ENCODE measurements at places on chromosomes 1 and 21.

DNA sequence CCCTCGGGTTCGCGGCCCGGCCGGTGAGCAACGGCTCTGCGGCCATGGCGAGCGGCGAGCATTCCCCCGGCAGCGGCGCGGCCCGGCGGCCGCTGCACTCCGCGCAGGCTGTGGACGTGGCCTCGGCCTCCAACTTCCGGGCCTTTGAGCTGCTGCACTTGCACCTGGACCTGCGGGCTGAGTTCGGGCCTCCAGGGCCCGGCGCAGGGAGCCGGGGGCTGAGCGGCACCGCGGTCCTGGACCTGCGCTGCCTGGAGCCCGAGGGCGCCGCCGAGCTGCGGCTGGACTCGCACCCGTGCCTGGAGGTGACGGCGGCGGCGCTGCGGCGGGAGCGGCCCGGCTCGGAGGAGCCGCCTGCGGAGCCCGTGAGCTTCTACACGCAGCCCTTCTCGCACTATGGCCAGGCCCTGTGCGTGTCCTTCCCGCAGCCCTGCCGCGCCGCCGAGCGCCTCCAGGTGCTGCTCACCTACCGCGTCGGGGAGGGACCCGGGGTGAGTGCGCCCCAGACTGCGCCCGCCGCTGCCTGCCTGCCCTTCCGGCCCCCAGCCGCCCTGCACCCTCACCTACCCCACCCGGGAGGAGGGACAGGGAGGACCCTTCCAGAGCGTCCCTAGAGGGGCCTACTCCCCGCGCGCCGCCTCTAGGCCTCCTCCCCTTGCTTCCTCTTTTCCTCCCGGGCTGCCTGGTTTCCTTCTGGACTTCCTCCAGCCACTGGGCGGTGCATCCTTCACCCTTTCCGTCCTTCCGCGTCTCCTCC, at the start of gene RNPEP:
Gene RNPEP, plus strand, starts transcription at position 26 of the 757 bp plus-strand sequence. Its CDS starts 19 bp downstream, at position 45.
- DNase-seq = peak; percentile 82

- DNase-seq = no peak
Observed at GRCh38 chr1:36024847-36025246, 59.0 kb upstream of the TEKT2 start.

DNA sequence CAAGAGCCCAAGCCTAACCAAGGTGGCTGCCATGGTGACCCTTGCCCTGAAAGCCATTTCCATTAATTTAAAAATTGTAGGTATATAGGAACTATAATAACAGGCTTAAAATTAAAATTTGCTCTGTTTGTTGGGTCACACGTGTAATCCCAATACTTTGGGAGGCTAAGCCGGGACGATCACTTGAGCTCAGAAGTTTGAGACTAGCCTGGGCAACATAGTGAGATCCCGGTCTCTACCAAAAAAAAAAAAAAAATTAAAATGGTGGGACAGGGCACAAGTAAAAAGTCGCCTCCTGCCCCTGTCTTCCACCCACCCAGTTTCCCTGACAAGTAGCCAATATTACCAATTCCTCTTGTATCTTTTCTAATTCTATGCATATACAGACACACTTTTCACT, 6.6 kb downstream of the CAPZA1 start:
- no peak for DNase-seq

DNA sequence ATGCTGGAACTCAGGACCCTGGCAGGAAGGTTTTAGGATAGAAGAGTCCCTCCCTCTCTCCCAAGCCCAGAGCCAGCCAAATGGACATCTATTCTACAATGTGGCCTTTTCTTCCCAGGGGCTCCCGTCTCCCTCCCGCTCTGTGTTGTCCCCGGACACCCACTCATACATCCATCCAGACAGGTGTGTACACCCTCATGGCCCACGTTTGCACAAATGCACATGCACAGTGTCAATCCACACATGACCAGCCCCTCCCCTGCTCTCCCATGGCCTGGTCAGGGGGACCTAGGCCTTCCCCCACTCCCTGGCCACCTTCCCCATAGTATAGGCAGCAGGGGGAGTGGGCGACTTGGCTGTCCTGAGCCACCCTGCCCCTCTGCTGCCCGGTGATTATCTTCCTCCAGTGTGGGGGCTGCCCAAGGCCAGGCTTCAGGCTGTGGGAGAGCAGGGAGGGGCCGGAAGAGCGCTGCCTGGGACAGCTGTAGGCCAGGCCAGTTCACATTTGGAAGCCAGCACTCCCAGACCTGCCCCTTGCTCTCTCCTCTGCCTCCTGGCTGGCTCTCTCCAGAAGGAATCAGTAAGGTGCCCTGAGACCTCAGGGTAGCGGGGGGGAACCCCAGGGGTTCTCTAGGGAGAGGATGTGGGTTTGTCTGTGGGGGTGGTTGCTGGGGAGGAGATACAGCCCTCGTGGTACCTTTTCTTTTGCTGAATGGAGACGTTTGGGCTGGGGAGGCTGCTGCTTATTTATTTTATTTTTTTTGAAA, 4.1 kb upstream of the PTPN7 start:
- no peak for DNase-seq

GRCh38 chr1:41151846-41152245, 90.3 kb downstream of the SCMH1 start:
- no peak for DNase-seq

- DNase-seq = peak; percentile 97
Observed at GRCh38 chr1:22930240-22930912, 42.3 kb downstream of the LACTBL1 start.

DNA sequence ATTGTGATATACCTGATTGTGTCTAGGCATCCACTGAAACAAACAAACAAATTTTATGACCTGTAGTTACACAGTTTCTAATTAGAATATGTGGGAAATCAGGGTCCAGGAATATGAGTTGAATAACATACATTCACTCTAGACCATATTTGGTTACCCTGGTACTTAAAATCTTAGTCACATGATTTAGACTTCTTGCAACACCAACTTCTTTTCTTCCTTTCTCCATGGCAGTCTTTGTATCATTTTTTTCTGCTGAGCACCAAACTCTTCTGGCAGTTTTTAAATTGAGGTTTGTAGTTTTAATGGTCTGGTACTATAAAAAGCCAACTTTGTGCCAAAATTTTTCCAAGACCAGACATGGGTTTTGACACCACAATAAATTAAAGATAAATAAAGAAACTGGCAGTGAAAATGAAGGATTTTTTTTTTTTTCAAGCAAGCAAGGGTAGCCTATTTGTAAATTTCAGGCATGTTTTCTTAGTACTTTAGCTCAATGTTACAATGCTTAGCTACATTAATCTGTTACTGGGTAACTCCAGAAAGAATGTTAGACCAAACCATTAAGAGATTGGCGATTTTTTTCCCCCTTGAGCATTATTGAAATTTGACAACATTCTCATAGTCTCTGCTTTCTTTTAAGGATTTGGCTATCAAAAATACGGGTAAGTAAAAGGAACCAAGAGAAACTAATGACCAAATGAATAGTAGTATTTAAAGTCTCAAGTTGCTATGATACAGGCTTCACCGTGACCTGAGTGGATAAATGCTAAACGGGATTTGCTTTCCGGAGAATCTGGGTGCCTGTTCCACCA, 108.5 kb downstream of the NFIA start:
- no peak for DNase-seq

DNA sequence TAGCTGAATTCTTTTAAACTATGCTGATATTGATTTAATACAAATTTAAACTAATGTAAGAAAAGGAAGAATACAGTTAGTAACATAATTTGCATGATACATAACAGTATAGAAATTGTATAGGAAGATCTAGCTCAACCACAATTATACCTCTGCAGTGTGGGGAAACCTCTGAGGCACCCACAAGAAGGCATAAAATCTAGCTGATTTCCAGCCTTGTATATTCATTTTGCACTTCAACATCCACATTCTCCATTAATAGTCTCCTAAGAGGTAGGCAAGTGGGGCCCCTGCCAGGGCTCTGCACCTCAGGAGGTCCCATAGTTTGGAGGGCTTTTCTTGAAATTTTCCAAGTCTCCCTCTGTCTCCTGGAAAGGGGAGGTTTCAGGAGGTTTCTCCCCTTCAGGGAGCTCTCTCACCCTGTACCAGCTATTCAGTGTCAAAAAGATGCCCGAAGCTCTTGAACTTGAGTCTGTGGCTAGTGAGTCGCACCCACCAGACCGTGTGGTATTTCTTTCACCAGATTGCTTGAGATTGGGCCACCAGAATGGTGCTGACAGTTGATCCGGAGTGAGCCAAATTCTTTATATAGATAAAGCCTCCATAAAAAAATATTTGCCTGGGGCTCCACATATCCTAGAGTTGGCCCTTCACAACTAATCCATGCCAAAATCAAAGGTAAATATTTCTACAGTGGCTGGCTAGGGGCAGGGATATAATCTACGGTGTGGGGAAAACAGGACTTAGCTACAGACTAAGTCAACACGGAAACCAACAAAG, 108.2 kb downstream of the TIAM1 start:
- DNase-seq = no peak

DNA sequence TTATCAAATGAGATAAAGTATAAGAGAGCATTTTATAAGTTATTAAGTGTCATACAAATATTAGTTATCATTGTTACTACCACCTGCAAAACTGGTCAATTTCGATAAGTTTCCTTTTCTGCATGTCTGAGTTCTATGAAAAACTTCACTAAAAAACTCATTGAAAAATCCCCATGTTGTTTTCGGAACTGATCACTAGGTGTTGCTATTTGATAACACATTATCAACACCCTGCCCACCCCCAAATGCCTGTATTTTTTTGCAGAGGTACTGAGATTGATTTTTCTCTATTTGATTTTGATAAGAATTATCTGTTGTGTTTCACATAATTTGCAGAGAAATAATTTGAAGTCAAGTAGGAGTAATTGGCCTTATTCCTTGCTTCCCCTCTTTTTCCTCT, 22.1 kb upstream of the DISP1 start:
- peak; percentile 58 for DNase-seq

GRCh38 chr1:173562813-173563212, 40.1 kb downstream of the SLC9C2 start:
- no peak for DNase-seq

DNA sequence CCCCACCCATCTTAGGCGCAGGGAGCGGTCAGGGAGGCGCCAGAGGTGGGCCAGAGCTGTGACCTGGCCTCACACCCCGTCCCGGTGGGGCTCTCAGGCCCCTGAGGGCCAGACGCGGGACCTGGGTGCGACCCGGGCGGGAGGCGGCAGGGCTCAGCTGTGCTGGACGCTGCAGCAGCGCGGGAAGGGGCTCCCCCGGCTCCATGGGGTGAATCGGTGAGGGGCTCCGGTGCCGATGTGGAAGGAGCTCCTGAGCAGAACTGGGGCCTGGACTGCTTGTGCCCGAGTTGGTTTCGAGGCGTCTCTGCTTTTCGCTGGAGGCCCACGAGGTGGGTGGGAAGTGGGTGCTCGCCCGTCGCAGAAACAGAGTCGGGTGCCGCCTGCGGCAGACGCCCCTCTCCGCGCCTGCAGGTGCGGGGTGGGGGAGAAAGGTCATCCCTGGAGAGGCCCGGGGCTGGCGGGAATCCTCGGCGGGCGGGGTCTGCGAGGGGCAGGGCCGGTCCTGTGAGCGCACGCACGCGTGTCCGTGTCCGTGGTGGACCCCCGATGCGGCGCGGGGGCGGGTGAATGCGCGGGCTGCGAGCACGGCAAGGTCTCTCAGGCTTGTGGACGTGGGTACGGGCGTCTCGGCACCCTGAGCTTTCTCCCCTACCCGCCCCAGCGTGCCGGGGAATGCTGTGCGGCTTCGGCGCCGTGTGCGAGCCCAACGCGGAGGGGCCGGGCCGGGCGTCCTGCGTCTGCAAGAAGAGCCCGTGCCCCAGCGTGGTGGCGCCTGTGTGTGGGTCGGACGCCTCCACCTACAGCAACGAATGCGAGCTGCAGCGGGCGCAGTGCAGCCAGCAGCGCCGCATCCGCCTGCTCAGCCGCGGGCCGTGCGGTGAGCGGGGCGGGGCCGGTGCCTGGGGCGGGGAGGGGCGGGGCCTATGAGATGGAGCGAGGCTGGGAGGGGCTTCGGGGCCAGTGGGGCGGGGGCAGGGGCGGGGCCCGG, 20.4 kb downstream of the AGRN start:
- DNase-seq = peak; percentile 98

DNA sequence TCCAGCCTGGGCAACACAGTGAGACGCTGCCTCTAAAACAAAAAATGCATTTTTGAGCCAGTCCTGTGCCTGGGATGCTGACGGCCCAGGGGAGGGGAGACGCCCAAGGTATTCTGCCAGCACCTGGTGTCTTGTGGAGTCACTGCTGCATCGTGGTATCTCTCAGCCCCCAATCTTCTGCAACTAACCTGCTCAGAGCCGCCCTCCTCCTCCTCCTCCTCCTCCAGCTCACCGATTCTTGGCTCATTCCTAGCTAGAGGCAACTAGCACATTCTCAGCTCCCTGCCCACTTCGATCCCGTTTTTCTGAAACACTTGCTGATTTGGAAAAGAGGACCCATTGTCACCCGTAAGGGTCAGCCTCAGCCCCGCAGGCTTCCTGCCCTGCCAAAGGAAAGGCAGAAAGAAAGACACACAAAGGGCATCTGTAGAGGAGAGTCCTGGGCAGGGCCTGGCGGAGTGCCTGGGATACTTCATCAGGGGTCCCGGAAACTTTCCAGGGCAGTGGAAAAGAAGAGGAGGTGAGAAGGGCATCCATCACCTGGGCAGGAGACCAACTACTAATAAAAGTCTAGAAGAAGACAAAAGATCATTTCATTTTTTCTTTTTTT, 20.7 kb downstream of the GPR157 start:
- DNase-seq = no peak

DNA sequence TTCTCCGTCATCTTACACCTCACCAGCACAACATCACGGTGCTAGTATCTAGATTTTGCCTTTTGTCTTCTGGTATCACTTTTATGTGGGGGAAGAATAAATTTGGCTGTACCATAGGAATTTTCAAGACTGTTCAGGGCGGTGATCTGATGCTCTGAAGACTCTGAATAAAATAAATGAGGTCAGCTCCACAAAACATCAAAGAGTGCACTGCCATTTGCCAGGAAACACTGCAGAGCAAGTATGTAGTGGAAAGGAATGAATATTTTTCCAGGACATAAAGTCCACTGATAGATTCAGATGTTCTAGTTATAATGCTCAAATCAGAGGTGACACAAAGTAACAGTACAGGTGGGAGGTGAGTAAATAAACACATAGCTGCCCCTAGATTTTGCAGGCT, 56.3 kb downstream of the ZP4 start:
- no peak for DNase-seq

DNA sequence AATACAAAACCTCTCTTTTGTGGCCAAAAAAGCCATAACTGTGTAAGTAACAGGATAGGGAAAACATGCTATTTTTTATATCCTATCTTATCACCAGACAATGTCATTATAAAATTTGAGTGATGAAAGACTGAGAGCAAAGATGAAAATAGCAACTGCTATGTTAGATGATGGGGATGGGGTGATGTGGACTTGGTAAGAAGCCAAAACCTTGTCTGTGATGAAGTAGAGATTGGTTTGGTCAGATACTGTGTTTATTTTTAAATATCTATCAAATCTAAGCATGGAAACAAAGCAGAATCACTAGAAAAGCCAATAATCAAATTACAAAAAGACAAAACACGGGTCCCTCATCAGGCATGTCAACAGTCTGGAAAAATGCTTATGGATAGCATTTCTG, 631.1 kb upstream of the NR5A2 start:
- no peak for DNase-seq

- DNase-seq = no peak
Observed at GRCh38 chr1:85264150-85264549, 4.7 kb upstream of the C1orf52 start.

GRCh38 chr1:180849031-180849775, 63.5 kb upstream of the KIAA1614 start:
- no peak for DNase-seq
